ENCODE measurements at places on chromosomes 12 and 14.

DNA sequence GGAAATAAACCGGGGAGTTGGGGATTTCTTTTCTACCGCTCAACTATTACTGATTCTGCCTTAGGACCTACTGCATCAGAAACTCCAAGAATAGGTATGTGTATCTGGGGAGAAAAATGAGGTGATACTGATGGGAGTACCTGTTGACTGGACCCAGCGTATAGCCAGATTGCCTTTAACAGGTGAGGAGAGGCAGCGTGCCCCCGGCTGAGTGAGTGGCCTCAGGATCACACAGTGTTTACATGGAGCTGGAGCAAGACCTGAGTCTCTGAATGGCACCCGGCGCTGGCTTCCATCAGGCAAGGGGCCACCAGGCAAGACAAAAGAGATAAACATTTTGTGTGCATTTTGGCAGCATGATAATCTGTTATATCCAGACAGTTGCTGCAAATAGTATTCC, 496.2 kb downstream of the EGLN3 start:
- no peak for DNase-seq

GRCh38 chr12:50058743-50059312, 1.4 kb downstream of the ASIC1 start:
- no peak for DNase-seq

- no peak for DNase-seq
Observed at GRCh38 chr12:77402716-77403115, 337.3 kb upstream of the E2F7 start.

DNA sequence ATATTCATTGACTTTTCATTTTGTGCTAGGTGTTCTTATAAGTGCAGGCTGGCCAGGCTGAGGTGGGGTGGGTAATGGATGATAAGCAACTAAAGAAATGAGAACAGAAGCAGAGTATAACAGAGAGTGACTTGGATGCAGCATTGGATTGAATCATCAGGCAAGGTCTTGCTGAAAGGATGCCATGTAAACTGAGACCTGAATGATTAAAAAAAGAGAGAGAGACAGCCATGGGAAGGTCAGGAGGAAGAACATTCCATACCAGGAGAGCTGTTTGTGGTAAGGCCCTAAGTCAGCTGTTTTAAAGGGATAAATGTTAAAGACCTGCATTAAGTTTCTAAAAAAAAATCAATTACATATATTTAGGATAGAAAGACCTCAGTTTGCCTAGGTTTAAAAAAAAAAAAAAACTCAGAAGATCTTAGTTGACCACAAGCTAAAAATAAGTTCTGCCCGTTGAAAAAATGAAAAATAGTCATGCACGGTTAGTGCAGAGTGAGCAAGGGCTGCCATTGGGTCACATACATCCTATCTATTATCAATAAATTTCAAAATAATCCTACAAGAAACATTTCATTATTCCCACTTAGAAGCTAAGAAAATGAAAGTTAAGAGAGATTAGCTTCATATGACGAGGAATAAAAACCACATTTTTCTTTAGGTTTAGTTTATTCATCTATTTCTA, 37.2 kb downstream of the IFNG start:
- no peak for DNase-seq

GRCh38 chr12:5868625-5869295, 76.3 kb downstream of the ANO2 start:
- no peak for DNase-seq
